Activated T-helper 2 cell treated with anti-CD3 and anti-CD28 coated beads, Interferon-gamma antibody, Interleukin-2, Interleukin-4, amounts not matched to agents 10 μg/mL and 5 μg/mL and 100 μg/mL, durations not matched to agents 14 hours and 24 hours and 36 hours (primary cell): ENCODE measurements at places on chromosomes 13 and 19.

GRCh38 chr13:46143184-46143701 is 38.4 kb upstream of the CPB2 start:
- no peak for DNase-seq

DNA sequence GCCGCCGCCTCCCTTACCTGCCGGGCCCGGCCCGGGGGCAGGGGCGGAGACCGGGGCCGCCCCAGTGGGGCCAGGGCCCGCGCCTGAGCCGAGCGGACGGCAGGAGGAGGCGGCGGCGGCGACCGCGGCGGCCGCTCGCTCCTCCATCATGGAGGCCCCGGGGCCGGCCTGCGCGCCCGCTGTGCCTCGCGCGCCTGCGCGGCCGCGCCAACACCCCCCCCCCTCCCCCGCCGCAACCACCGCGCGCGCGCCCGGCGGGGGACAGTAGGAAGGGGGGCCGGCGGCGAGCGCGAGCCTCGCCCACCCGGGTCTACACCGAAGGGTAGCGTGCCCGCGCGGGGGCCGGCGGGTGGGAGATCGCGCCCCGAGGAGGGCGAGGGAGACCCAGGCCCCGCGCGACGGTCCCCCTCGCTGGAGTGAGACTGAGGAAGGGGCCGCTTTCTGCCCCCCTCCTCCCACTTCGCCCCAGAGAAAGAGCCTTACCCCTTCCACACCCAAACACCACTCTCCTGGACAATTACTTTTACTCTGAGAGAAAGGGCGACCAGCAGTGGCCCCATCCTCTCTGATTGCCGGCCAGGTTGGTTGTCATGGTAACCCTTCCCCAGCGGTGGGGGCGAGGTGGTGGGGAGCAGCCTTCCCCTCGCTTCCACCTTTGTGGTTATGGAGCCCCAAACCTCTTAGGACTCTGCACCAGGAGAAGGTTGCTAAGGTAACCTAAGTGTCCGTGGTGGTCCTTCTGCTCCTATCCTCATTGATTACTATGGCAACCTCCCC is at the start of gene STRN4:
STRN4 (minus strand) TSS at position 170 of the 777 bp plus-strand sequence; CDS start at position 150, 20 bp downstream.
- DNase-seq = peak; percentile 38

DNA sequence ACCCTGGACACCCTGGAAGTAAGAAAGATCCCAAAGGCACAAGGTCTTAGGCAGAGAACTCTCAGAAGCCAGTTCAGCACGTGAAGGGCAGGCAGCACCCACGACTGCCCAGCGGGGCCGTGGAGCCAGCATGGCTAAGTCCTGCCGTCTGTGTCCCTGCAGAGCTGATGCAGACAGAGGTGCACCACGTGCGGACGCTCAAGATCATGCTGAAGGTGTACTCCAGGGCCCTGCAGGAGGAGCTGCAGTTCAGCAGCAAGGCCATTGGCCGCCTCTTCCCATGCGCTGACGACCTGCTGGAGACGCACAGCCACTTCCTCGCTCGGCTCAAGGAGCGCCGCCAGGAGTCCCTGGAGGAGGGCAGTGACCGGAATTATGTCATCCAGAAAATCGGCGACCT is 44.8 kb downstream of the PEX11G start:
- DNase-seq = no peak

- DNase-seq = no peak
Measured at GRCh38 chr13:38606699-38607535, 80.0 kb upstream of the FREM2 start.

- DNase-seq = peak; percentile 24
Measured at GRCh38 chr19:40716031-40716481, 630 bp downstream of the COQ8B start.

- no peak for DNase-seq
Measured at GRCh38 chr19:45112111-45112827, 19.3 kb downstream of the PPP1R37 start.

DNA sequence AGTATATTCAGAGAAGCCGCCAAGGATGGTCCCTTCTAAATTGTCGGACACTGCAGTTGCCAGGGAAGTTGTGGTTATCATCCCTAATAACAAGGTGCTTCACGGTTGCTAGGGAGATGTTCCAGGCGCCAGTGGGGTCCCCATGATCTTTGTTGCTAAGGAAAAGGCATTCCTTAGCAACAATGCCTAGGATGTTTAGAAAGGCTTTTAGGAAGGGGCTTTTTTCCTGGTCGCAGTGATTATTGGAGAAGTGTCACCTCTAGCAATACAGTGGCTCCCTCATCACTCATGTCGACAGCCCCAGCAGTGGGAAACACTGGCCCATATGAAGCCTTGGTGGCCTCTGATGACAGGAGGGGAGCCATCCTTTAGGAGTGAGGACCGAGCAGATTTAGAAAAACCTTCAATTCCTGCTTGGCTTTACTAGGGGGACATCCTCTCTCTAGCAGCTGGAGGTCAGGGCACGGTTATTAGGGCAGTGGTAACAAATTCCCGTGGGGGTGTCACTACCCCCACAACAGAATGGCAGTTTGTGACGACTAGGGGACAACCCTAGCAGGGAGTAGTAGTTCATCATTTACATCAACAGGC is 6.4 kb upstream of the TMC4 start:
- no peak for DNase-seq

- DNase-seq = no peak
Measured at GRCh38 chr13:53405616-53406015, 377.0 kb downstream of the OLFM4 start.
